ENCODE measurements at places on chromosomes 2 and 18.

GRCh38 chr2:72138011-72138881 lies 9.4 kb downstream of the CYP26B1 start:
- no peak for DNase-seq

- peak; percentile 21 for DNase-seq
Observed at GRCh38 chr2:135056790-135057189, 4.7 kb downstream of the RAB3GAP1 start.

GRCh38 chr2:48162742-48163141 lies 256.4 kb upstream of the FBXO11 start:
- no peak for DNase-seq

DNA sequence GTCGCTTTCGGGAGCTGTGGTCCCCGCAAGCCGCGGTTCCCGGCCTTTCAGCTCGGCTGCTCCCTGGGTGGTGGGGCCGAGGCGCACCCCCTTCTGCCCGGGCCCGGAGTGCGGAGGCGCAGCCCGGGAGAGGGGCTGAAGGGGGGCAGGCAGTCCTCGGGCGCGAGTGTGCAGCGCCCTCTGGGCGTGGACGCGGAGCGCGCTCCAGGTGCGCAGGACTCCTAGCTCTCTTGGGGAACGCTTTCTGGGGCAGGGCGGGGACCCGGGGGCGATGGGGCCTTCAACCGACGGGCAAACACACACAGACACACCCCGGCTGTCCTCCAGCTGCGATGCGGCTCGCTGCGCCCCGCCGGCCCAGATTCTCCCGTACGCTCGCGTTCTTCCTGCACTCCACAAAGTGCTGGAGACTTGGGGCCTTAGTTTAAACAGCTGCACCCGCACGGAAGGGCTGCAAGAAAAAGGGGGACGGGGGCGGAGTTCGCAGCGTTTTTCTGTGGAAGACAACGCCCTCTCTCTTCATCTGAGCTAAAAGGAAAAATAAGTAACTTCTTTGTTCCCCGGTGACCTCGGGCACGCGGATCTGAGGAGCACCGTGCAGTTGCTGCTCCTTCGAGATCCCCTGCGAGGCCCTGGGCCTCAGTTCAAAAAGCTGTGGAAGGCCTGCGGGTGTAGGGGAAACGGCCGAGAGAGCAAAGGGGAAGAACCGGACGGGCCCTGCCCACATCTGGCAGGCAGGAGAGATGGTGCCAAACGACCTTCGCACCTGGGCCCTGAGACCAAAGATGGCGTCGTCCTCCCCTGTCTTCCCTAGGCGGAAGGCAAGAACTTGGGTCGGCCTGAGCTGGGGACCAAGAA lies 593 bp upstream of the SDC1 start:
- peak; percentile 33 for DNase-seq

DNA sequence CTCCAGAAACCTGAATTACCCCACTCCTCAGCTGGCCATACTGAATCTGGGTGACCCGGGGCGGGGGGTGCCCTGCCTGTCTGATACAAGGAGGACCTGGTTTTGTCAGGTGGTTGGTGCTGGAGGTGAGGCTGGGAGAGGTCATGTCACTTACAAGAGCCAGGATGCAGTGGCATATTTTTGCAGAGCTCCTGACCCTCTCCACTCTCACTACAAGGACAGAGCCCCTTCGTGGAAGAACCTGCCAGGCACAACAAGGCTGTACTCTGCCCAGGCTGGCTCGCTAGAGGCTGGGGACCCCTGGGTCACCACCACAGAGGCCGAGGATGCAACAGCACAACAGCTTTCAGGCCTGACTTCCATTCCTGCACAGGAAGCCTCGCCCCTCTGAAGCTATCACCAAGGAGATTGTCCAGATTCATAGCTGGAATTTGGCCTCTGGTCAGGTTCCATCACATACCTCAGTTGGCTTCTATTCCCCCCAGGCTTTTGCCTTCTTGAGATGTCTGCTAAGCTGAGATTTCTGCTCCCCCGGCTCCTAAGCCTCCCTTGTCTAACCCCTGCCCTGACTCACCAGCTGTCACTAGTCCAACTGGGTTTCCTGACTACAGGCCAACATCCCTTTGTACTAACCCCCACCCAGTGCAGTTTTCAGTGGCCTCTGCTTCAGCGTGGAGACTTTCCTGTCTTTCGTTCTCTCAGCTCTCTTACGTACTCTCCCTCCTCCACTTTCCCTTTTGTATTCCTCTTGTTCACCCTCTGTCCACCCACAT lies 132.5 kb upstream of the EPAS1 start:
- DNase-seq: peak; percentile 99

GRCh38 chr2:57434972-57435371 lies 611.6 kb upstream of the VRK2 start:
- DNase-seq: no peak

DNA sequence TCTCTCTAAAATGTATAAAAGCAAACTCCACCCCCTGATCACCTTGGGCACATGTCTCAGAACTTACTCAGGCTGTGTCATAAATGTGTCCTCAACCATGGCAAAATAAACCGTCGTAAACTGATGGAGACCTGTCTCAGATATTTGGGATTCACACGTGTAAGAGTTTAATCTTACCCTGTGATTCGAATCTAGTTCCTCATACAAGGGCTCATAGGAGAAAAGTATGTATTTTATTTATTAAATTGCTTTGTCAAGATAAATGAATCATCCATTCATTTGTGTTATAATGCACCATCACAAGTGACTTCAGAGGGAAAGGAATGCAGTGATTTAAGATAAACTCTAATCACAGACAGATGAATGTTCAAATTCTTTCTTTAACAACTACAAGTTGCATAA lies 712.5 kb upstream of the LRATD1 start:
- peak; percentile 1 for DNase-seq

- no peak for DNase-seq
Observed at GRCh38 chr18:56202678-56203077, 435.7 kb downstream of the TXNL1 start.

GRCh38 chr2:234047361-234047760 lies 3.1 kb upstream of the SPP2 start:
- no peak for DNase-seq

GRCh38 chr18:76359909-76360308 lies 135.1 kb downstream of the ZNF516 start:
- no peak for DNase-seq

GRCh38 chr2:212359425-212360067 lies 179.1 kb downstream of the ERBB4 start:
- DNase-seq: no peak

GRCh38 chr2:19682493-19682892 lies 219.3 kb downstream of the TTC32 start:
- no peak for DNase-seq

DNA sequence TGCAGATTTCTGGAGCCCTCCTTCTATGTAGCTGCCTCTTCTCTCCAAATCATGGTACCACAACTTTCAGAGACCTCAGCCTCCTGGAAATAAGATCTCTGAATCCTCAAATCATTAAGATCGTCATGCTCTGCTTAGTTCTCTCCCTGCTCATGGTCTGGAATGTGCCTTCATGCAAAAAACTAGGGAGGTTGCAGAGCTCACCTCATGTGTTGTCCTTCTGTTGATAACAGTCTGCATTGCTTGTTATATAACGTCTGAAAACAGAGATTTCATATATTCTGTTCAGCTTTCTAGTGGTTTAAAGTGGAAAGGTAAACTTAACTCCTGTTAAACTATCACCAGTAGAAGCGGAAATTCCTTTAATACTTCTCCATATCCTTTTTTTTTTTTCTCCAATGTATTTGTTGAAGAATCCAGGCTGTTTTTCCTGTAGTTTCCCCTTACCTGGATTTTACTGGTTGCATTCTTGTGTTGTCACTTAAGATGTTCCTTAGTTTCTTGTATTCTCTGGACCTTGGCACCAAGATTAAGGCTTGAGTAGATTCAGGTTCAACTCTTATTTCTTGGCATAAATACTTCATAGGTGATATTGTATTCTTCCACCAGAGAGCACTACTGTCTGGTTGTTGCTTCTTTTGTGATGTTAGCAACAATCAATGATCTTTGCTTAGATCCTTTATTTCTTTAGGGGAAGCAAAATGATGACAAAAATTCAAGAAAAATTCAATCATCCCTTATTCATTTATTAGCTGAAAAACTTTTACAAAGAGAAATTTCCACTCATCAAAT lies 211.3 kb downstream of the LOXHD1 start:
- DNase-seq: no peak

- DNase-seq: peak; percentile 82
Observed at GRCh38 chr2:168773719-168774521, 28.5 kb upstream of the NOSTRIN start.

- no peak for DNase-seq
Observed at GRCh38 chr2:26904839-26905238, 56.9 kb downstream of the DPYSL5 start.
